ENCODE measurements at places on chromosomes 4 and X.

GRCh38 chrX:123846577-123847038 is 13.2 kb upstream of the XIAP start:
- DNase-seq, result no peak

GRCh38 chr4:154491341-154492271 is at the start of gene DCHS2:
Gene DCHS2, minus strand, starts transcription at chr4:154491799. Its CDS starts 444 bp downstream, at chr4:154491355.
- peak; percentile 19 for DNase-seq

- no peak for DNase-seq
These were observed 149.1 kb upstream of the PCDH10 start for GRCh38 chr4:133000012-133000411.

DNA sequence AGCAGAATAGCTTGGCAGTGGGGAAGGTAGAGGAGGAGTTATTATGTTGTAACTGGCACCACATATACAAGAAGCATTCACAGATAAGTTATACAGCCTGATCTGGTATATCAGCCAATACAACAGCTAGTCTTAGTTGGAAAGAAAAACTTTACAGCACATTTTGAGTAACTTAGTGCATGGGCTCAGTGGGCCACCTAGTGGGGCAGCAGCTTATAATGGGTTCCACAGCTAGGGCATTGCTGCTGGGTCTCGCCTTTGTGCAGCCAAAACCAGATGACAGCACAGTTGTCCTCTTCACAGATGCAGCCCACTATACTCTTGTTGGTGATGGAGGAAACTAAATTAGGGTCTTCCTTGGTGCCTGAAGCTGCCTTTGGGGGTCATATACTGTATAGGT is 448.1 kb upstream of the RASGEF1B start:
- no peak for DNase-seq

DNA sequence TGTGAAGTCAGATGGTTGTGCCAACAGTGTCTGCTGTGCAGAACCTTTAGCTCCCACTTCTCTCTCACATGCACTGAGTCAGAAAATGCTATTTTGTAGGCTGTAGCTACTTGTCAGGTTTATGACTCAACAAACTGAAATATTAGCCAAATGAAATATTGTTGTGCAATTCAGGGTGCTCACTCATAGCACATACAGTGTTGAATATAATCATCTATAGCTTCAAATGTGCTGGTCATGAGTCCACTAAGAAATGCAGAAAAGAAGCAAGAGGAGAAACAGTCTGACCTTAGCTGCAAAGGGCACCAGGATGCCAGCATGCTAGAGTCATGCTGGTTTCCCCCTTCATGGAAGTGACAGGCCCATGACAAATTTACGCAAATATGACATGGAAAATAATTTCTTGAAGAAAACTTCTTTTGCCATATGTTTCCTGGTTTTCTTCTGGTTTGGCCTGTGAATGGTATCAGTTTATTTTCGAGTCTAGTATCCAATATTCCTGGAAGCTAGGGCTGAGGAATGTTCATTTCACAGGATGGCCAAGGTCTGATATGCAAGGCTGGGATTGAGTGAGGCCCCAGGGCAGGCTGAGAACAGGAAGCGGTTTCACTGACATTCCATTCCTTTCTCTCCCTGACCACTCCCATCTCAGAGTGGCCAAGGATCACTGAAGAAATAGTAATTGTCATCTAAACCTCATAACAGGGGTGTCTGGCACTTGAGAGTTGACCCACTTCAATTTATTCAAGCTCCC is 10.3 kb upstream of the CXCL2 start:
- DNase-seq, result no peak

GRCh38 chr4:7786040-7786439 is 153.6 kb downstream of the AFAP1 start:
- DNase-seq, result no peak

DNA sequence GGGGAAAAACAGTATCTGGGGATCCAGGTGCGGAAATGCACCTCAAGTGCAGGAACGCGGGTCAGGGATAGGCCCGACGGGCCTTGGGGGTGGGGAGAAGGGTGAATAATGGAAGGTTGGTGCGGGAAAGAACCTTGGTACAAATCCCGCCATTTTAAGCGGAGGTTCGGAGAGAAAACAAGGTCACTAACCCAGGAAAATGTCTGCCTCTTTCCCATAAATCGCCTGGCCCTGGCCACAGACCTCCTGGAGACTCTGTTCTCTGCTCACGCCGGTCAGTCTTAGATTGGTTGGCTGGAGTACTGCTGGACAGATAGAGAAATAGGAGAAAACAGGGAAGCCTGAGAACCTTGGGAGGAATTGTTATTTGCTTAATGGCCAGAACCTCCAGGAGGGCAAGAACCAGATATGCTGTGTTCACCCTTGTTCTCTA is 897 bp upstream of the FBXL5 start:
- no peak for DNase-seq

- no peak for DNase-seq
These were observed 155.2 kb downstream of the SH2D1A start for GRCh38 chrX:124501586-124501985.

- DNase-seq, result no peak
These were observed 56.3 kb downstream of the CYTL1 start for GRCh38 chr4:4962928-4963327.

DNA sequence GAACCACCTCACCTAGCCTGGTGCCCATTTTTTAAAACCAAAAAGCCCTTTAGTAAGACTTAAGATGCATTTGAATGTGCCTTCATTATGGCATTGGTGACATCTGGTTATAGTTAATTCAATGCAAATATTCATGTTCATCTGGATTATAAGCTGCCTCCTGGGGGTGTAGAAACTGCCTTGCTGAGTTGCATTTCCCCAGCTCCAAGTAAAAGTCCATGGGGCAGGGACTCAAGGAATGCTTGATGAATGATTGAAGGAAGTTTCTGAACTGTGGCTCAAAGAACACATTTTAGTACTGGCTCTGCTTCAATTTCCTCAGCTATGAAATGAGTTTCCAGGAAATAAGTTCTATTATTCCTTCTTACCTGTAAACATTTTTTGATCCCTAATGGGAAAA is 18.5 kb upstream of the RBM47 start:
- no peak for DNase-seq

- no peak for DNase-seq
These were observed 209.1 kb upstream of the HCCS start for GRCh38 chrX:10902001-10902400.

DNA sequence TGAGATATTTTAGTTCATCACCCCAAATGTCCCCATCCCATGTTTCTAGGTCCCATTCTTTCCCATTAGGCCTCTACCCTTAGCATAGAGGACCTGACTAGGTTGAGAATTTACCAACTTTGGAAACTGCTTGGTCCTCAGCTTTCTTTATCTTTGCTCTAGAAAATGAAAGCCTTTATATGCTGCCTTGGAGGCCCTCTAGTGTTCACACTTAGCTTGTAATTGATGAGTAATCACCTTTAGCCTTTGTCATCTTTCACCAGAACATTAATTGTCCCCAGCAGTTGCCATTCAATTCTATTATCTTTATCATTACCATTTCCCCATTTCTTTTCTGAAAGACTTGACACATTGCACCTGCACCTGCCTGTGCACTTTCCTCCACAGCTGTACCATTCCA is 589.2 kb upstream of the NR3C2 start:
- no peak for DNase-seq

DNA sequence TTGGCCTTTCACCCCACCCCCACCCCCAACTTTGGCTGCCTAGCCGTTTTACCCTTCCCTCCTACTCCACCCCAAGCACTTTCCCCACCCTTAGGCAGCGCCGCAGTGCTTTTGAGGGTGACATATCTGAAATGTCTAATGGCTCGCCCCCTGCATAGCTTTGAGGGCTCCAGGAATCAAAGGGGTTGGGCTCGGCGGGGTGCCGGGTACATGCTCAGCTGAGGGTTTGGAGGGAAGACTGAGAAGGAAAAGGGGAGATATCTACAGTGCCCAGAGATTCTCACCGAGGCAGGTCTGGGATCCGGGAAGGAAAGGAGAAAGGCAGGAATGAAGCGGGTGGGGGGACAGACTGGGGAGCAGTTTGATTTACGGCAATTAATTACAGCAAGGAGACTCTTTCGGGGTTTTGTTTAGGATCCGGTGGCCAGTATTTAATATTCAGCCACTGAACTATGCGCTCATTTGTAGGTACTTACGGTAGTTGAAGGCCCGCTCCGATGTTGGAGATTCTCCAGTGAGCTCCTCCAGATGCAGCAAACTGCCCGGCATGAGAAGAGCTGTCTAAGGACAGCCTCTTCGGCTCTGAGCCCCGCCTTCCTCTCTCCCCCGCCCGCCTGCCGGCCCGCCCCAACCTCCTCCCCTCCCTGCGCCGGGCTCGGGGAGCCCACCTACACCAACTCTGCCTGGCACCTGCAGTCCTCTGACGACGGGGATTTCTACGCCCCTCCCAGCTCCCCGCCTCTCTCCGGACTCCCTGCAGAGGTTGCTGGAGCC is at the start of gene IGSF1:
TSS of gene IGSF1 (minus strand) at position 569 of the 774 bp plus-strand sequence. CDS start 2,632 bp downstream, outside the sequence.
- DNase-seq, result peak; percentile 48
